Mucosa of descending colon (tissue), 3 donors: ENCODE measurements at places on chromosomes 16 and 17. TPM values are rescaled to one million over a fixed set of nuclear protein-coding genes. Genes with fewer than 3 reads are reported as not detected.

Gene LAT
- total RNA-seq, result 11.6 TPM

DNA sequence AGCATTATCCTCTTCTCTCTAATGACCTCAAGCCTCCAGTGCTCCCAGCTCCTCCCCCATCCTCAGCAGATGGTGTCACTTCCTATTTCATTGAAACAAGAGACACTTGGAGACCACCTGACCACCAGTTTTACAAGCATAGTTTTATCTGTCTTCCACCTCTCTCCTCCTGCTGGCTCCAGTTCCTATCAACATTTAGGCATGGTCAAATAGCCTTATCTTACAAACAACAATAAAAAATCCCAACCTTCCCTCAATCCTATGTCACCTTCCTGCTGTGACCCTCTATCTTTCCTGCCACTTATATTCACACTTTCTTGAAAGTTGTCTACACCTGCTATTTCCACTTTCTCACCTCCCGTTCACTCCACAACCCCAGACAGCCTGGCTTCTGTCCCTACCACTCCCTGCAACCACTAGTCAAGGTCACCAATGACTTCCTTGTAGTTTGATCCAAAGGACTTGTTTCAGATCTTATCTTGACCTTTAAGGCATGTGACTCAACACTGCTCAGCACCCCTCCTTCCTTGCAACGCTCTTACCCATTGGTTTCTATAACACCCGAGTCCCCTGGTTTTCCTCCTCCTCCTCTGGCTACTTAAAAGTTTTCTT is 4.3 kb upstream of the NTN1 start:
- DNase-seq, result no peak

DNA sequence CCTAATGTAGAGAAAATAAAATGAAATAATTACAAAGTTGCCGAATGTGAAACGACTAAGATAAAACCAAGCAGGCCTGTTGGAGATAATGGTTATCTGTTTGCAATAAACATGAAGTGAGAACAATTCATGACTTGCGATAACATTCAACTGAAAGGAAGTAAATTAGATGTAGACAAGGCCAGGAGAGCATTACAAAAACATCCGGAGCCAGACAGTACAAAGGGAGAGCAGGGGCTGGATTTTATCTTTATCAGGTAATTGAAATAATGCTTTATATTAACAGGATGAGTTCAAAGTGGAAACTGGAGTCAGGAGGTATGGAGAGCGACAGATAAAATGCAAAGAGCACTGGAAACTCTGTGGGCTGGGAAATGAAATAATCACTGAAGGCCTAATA is 265.6 kb upstream of the GOT2 start:
- no peak for DNase-seq

DNA sequence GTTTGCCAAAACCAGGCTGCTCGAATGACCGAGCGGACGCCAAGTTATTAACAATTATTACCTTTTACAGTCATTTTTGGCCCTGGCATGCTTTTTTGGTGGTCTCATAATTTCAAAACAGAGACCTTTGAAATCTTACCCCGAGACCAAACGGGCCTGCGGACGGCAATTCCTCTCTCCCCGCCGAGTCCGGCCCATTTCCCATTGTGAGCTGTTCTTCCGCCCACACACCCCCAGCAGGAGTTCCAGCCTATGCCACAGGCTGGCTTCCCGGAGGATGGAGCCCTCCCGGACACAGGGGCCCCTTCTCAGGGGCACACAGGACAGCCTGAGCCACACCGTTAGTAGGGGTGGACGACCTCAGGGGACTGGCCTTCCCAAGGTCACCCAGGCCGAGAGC is 130.7 kb downstream of the C16orf95 start:
- no peak for DNase-seq

- no peak for DNase-seq
These were observed 3.1 kb downstream of the RAB11FIP4 start for GRCh38 chr17:31394544-31394943.

- DNase-seq, result no peak
These were observed 188.1 kb upstream of the ZNF469 start for GRCh38 chr16:88194397-88195268.

Gene LITAF
- total RNA-seq, result 308 TPM

DNA sequence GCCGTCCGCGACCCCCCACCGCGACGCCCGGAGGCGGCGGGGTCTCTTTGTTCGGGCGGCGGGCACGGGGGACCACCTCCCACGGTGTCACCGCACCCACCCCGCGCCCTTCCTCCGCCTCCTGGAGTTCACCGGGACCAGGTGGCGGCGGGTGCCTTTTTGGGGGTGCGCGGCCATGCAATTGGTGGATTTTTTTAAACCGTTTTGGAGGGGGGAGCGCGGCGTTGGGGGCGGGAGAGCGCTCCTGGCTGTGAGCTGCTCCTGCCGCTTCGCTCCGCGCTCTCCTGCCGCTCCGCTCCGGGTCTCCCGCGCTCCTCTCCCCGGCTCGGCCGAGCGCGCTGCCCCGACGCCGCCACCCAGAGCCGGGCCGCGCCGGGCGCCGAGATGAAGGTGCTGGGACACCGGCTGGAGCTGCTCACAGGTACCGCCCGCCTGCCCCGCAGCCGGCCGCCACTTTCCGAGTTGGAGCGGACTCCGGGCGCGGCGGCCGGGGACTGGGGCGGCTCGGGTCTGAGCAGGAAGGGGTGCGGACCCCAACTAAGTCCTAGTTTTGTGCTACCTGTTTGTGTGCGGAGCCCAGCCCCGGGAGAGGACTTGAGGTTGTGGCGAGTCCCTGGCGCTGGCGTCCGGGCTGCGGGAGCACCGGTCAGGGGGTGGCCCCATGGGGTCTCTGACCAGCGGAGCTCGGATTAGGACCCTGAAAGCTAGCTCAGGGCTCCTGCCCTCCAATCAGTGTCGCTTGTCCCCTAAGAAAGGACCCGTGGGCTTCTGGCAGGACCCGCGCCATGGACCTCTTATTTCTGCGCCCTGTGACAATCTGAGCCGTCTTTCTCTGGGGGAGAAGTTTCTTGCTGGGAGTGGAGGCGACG is 35.7 kb upstream of the NDRG4 start:
- DNase-seq, result no peak

DNA sequence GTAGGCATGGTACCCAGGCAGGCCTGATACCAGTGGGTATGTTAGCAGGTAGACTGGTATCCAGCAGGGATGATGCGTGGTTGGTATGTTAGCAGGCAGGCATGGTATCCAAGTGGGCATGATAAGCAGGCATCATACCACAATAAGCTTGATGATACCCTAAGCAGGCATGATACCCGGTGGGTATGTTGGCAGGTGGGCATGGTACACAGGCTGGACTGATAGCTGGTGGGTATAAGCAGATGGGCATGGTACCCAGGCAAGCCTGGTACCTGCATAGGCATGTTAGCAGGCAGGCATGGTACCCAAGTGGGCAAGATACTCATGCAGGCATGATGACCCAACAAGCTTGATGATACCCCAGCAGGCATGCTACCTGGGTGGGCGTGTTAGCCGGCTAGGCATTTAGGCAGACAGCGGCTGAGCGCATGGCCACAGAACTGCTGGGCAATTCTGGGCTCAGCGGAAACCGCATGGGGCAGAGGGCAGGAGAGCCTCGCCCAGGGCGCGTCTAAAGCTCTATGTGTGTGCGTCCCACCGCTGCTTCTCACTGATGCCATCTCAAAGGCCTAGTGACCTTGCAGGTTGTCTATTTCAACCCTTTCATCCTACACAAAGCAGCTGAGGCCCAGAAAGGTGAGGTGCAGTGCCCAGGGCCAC is 2.3 kb downstream of the SGSH start:
- DNase-seq, result peak; percentile 40

DNA sequence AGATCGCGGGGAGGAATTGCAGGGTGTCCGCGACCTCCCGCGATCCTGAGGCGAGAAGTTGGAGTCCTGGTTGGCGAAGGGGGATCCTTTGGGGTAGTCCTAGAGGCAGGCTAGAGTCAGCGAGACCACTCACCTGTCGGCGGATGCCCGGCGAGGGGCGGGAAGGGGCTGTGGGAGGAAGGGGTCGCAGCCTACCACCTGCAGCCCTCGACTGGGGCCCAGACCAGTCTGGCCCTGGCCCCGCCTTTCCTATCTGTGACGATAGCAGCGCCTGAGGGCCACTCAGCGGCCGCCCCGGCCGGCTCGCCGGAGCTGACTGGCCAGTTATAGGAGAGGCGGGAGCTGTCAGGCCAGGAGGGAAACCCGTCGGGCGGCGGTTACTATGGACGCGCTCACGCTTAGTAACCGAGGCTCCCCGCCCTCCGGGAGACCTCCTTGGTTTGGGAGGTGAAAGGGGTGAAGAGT is at the start of gene TEKT3:
Gene TEKT3 (minus strand): TSS at position 213 of the 465 bp plus-strand sequence. CDS start 10,012 bp downstream, outside the sequence.
- DNase-seq, result peak; percentile 88

GRCh38 chr17:16989953-16990860 is 18.3 kb upstream of the TNFRSF13B start:
- peak; percentile 31 for DNase-seq

- no peak for DNase-seq
These were observed 61.6 kb upstream of the FA2H start for GRCh38 chr16:74836111-74836671.

DNA sequence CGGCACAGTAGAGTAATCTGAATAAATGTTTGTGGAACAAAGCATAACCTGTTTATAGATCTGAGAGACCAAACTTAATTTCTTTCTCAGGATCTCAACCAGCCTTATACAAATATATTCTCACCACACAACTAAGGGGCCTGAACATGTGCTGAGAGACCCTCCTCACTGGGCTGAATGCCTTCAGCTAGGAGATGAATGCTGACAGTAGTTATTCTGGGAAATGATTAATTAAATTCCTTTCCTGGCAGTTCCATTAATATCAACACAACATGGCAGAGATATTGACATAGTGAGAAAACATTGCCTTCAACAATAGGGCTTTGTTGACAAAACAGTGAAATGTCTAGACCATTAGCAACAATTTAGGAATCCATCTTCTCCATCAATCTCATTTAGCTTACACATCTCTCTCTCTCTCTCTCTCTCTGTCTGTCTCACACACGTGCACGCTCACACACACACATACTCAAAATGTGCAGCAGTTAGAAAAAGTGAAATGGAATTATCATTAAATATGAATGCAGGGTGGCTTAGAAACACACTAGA is 780.8 kb upstream of the CDH8 start:
- DNase-seq, result no peak

- DNase-seq, result peak; percentile 70
These were observed 3.6 kb downstream of the IRF8 start for GRCh38 chr16:85902366-85903155.

DNA sequence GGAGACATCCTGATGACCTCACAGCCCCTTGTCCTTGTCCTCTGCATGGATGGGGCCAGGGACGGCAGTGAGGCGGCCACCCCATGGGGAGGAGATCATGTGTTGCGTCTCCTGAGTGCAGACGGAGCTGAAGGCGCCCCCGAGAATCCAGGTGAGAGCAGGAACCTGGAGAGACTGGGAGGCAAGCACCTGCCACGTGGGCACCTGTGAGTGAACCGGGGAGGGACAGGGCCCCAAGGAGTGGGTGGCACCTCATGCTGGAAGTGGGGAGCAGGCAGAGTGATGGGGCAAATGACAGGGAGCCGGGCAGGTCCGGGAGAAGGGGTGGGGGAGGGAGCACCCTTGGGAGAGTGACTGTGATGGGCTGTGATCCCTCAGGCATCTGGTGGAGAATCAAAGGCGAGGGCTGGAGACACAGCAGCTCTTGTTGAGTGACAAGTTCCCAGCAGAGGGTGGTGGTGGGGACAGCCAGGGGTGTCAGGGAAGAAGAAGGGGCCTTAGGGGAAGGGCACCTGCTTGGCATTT is 174.3 kb upstream of the CHMP6 start:
- no peak for DNase-seq

GRCh38 chr16:57127836-57128235 is 35.5 kb downstream of the CPNE2 start:
- no peak for DNase-seq

GRCh38 chr17:41340934-41341861 is 9.4 kb downstream of the KRT33A start:
- no peak for DNase-seq

- no peak for DNase-seq
These were observed 35.4 kb upstream of the GAN start for GRCh38 chr16:81279392-81279791.

DNA sequence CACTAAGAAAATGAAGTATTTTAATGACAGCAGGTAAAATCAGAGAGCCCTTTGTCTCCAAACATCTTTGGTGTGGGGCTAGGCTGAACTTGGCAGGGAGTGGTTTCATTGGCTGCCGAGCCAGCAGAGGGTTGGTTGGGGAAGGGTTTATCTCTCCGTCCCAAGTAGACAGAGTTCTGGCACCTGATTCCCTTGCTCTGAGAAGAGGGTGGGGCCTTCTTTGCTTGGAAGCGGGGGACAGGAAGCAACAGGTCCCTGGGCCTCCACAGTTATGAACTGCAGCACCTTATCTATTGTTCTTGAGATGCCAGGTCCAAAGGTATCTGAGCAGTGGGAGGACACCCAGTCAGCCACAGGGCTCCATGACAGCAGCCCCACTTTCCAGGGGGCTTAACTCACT is 12.3 kb upstream of the CDH1 start:
- peak; percentile 68 for DNase-seq

- DNase-seq, result peak; percentile 84
These were observed at the start of gene IL32 for GRCh38 chr16:3065069-3065741. TSS of gene IL32 (plus strand) at chr16:3065640. CDS start at chr16:3065812, 172 bp downstream.

Gene CTRB1
- 0.67 TPM for total RNA-seq

DNA sequence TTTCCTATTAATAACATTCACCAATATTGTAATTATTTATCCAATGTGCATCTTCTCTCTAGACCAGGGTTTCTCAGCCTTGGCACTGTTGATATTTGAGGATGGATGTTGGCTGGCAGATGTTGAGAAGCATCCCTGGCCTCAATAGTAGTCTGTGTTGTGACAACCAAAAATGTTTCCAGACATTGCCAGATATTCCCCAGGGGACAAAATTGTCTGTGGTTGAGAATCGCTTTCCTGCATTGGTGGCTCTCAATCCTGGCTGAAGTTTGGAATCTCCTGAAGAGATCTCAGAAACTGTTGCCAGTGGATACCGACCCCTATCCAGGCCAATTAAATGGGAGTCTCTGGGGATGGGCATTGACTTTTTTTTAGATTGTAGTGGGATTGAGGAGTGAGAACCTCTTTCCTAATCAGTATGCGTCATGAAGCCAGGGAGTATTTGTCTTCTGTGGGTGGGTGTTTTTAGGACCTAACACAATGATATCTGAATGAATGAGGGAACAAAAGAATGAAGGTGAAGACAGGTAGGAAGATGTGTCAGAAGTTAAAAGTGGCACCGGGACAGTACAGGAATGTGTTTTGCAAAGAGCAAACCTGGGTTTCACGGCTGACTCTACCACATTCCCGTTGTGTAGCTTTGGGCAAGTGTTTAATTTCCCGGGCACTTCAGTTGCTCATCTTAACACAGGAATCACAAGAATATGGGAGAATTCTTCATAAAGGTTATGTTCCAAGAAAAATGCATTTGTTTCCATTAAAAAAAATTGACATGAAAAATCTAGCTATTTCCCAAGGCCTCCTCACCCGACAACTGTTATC is 24.3 kb downstream of the HSD17B2 start:
- no peak for DNase-seq

GRCh38 chr16:70331588-70332358 is 14.9 kb upstream of the DDX19A start:
- peak; percentile 12 for DNase-seq

DNA sequence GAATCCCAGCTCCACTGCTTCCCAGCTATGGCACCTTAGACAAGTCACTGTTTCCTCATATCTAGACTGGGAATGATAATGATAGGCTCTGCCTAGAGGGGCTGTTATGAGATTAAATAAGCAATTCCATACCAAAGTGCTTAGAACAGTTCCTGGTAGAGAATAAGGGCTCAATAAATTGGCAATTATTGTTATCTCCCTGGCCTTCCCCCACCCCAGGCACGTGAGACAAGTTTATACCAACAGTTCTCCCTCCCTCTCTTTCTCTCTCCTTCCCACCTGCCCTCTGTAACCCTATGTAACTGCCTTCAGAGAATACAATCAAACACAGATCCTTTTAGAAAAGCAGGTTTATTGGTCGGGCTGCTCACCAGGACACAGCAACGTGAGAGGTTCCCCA is 13.9 kb upstream of the STAT3 start:
- no peak for DNase-seq

- no peak for DNase-seq
These were observed 20.2 kb upstream of the SHISA9 start for GRCh38 chr16:12881182-12881581.
